Memory B cell (primary cell): ENCODE measurements at places on chromosomes 1 and 21.

GRCh38 chr1:166789286-166789685 lies 50.0 kb upstream of the POGK start:
- no peak for DNase-seq

DNA sequence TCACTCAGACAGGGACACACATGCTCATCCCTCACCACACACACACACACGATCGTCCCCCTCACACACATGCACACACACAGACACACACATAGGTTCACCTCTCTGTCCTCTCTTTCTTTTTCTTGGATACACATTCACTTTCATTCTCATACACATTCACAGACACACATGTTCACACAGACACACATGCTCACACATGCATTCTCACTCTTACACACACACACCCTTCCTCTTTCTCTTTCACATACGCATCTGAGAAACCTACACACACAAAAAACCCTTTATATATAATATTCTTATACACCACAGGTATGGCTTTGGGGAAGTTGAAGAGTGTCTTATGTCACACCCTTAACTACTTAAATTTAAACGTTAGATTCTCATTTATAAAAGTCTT lies 248.6 kb upstream of the RUNX1 start:
- DNase-seq = no peak

DNA sequence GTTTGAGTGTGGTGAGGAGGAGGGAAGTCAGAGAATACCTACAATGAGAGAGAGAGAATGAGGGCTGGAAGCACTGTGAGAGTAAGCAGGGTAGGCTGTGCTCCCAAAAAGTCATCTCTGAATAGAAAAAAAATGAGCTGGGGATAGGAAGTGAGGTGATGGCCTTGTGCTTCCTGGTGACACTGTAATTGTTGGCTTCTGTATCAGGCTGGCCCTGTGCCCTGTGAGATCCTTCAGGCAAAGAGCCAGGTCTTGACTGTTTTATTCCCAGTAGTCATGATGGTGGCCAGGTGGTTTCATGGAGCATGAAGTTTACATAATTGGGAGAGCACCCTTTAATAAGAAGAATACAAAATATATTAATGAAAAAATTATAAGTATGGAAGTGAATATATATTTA lies 20.4 kb upstream of the SPATA6 start:
- no peak for DNase-seq

- DNase-seq = no peak
These were observed 50.8 kb upstream of the SSBP3 start for GRCh38 chr1:54456921-54457529.

DNA sequence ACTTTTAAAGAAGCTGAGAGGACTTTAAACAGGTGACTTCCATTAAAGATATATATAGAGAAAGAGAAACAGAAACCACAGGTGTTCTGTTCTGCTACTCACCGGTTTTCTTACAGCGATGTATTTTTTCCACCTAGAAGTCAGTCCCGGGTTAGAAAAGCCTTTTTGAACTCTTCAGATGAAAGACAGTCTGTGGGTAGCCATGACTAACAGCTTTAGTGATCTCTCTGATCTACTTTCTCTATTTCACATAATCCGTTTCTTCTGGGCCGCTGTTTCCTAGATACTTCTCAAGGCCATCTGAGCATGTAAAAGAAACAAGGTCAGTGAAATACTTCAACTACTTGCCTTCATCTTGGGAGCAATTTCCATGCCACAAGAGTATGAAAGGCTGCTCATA lies 25.1 kb downstream of the WDR64 start:
- DNase-seq = no peak
